ENCODE measurements at places on chromosomes 2 and 18.

- DNase-seq: no peak
Measured at GRCh38 chr2:60051991-60052390, 501.5 kb downstream of the BCL11A start.

- DNase-seq: no peak
Measured at GRCh38 chr2:159283529-159283928, 3.0 kb downstream of the WDSUB1 start.

- no peak for DNase-seq
Measured at GRCh38 chr18:36728345-36728744, 100.5 kb downstream of the TPGS2 start.

GRCh38 chr2:33859811-33860461, 260.8 kb upstream of the FAM98A start:
- peak; percentile 23 for DNase-seq

DNA sequence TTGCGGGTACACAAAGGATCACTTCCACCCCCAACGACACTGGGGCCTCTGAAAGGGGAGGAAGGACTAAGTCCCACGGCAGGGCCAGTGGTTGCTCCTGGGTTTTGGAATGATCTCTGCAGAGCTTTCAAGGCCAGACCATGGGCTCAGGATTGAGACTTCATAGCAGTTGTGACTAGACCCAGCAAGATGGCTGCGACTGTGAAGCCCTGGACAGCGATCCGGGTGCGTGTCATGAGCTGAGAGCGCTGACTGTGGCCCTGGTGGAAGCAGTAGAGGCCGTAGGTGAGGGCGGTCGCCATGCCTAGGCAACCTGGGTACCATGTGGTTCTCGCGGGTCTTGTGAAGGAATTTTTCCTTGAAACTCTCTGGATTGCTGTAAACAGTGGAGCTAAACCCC, 27.3 kb downstream of the NCL start:
- DNase-seq: no peak
